ENCODE measurements at places on chromosomes 2 and 18.
A peak's percentile ranks its signal among the peaks of the same experiment; 100 is the strongest.

GRCh38 chr2:102922321-102922720 lies 160.5 kb downstream of the TMEM182 start:
- DNase-seq = no peak

- DNase-seq = peak; percentile 1
Measured at GRCh38 chr2:100321866-100322820, at the start of gene LONRF2. Gene LONRF2 (minus strand): TSS chr2:100322501. CDS start chr2:100322093, 408 bp downstream.

GRCh38 chr2:98091738-98092137 lies 4.8 kb downstream of the VWA3B start:
- DNase-seq = peak; percentile 74

DNA sequence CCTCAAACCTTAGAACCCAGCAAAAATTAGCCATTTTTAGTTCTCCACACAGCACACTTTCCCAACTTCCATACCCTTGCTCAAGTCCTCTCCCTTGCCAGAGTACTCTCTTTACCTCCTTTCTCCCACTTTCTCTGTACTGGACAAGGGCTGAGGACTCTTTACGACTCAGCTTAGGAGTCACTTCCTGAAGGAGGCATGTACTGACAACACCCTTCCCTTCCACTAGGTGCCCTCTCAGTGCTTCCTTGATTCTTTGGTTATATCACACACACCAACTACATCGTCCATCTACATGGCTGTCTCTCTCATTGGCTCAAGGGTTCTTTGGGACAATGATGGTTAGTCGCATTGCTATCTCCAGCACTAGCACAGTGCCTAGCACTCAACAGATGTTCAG lies 5.2 kb upstream of the C18orf63 start:
- DNase-seq = peak; percentile 34

DNA sequence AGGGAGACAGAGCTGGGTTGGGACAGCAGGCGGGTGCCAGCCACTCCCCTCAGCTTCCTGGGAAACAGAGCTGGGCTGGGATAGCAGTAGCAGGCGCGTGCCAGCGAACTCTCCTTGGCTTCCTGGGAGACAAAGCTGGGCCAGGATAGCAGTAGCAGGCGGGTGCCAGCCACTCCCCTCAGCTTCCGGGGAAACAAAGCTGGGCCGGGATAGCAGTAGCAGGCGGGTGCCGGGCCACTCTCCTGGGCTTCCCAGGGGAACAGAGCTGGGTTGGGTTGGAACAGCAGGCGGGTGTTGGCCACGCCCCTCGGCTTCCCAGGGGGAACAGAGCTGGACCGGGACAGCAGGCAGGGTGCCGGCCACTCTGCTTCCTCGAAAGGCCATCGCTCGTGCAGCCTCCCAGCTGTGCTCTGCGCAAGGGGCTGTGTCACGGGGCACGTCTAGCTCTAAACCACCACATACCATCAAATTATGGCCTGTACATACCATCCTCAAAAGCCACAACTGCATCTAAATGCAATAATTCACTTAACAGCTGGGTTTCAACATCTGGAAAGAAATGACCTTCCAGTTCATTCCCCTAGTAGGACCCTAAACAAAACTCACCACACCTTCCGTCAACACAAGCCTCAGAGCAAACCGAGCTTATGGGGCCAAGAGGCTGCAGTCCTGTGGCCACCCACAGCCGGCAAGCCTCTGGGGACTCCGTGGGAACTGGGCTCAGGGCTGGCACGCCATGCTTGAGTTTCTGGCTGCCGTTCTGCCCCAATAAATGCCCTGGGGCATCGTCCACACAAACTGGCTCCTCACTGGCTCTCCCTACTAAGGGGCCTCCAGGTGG lies 228.3 kb downstream of the TWIST2 start:
- no peak for DNase-seq
